Hepatic stellate cell (primary cell): ENCODE measurements at places on chromosomes 7 and 10.

DNA sequence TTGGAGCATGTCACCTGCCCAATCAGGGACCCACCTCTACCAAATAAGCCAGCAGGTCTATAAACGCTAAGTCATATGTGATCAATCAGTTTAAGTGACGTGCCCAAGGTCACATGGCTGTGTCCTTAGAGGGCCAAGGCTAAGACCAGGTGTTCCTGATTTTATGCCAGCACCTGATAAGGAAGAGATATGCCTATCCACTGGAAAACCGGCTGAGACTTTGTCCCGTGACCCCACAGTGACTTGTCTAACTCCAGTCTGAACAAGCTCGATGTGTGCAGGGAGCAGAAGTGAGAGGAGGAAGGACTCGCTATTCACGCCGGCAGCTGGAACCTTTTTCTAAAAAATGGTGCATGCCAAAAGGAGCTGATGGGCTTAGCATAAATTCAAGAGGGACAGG, 57.0 kb downstream of the PRKAG2 start:
- no peak for DNase-seq

GRCh38 chr10:71131508-71132088, 80.8 kb upstream of the UNC5B start:
- no peak for DNase-seq

GRCh38 chr10:70355051-70356021, 27.1 kb downstream of the LRRC20 start:
- DNase-seq: no peak

DNA sequence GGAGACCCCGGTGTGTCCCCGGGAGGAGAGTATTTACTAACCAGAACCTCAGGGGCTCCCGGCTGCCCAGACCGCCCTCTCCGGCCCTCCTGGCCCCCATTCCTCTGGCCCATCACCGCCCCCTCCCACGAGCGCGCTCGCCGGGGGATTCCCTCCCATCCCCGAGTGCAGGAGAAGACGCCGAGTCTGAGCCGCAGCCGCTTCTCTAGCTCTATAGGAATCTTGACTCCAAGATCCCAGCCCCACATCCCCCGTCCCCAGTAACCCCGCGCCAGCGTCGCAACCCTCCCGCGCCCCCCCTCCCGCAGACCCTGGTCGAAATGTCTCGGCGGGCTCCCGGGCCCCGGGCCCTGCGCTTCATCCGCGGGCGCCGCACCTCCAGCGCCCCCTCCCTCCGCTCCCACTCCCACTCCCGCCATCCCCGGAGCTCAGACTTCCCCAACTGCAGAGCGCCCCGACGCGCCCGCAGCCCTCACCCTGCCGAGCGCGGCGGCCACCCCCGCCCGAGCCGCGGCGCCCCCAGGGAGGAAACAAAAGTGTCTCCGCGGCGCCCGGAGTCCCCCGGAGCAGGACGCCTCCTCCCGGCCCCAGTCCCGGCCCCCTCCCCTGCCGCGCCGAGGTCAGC, 541 bp downstream of the ELMO1 start:
- peak; percentile 6 for DNase-seq

DNA sequence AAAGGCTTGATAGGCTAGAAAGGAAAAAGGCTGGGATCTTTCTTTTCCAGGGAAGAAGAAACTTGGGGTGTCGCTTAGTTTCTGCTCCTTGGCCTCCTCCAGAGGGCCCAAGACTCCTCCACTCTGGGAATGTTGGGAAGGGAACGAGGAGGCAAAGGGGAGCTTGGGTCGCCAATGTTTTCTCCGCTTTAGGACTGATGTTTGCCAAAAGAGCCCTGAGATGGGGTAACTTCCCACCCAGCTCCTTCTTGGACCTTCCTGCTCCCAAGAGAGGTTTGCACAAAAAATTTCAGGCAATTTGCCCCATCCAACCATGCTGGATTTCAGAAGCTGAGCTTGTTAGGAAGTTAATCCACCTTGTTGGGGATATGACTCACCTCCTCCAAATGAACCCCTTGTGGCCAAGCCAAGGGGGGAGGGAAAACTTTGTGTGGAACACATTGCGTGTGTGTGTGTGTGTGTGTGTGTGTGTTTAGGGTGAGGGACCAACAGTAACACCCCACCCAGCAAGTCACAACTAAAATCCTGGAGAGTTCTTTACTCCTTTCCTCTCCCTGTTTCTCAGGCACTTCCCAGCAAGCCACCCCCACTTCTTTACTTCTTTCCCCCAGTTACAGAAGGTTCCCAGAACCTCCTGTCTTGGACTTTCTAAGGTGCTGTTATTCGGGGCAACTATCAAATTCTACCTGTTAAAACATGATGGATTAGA, 8.7 kb upstream of the HOXA2 start:
- DNase-seq: no peak

DNA sequence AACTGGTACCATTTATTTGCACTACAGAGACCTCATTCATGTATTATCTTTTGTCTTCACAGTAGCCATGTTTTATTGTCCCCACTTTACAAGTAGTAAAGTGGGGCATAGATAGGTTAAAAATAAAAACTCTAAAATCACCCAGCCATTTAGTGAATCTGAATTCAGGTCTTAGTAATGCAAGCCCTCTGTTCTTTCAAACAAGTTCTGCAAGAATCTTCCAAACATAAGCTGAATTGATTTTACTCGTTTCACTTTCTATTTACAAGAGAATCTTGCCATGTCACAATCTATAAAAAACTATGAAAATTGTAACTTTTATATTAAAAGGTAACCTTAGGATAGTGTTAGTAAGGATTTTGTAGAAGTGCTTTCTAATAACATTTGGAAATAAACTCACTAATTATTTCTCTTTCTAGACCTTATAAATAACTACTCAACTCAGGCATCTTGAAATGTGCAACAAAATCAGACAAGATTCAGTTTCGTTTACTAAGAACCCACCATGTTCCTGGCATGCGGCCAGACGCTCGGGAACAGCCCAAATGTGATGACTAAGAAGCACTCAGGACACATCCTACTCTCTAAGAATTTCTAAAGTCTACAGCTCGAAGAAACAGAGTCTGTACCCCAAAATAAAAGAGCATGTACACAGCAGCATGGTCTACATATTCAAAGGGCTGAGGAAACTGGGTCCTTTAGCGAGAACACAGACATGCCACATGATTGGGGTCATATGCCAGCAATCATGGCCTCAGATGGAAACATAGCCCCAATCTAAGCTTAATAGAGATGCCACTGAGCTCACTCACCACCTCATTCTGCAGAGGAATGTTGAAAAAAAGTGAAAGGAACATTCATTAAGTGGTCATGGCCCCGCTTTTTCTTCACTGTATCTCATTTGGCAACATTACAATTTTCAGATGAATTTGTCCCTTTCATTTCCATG, 167.6 kb downstream of the AMPH start:
- DNase-seq: no peak

DNA sequence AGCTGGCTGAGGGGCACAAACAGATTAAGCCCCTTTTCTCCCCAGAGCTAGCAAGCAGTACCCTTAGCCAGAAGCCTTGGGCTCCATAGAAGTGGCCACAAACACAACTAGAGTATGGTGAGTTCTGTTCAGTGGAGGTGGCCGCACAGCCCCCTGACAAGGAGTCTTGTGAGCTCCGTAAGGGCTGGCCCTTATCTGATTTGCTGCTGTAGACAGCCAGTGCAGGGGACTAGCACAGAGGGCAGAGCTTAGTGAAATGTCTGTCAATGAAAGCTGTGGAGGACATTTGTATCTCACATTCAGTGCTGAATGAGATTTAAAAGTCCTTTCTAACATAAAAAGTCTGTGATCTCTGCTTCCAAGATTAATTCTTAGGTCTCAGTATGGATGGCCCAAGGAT, 137.3 kb downstream of the AUTS2 start:
- DNase-seq: no peak

DNA sequence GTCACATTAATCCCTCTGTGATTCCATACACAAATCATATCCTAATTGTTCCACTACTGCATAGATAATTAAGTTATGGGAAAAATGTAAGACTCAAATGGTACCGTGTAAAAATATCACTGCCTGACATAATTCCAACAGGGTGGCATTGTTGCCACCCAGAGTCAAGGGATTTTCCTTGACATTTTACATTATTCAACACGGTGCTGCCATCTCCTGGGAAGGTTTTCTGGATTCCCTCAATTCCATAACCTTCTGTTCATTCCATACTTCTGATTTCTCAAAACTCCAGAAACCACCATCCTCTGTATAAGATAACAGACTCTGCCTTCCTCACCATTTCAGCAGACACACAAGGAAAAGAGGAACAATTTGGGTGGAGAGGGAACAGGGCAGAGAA, 495.9 kb downstream of the XPNPEP1 start:
- DNase-seq: no peak

GRCh38 chr7:21915140-21915539, 30.6 kb downstream of the CDCA7L start:
- DNase-seq: no peak

DNA sequence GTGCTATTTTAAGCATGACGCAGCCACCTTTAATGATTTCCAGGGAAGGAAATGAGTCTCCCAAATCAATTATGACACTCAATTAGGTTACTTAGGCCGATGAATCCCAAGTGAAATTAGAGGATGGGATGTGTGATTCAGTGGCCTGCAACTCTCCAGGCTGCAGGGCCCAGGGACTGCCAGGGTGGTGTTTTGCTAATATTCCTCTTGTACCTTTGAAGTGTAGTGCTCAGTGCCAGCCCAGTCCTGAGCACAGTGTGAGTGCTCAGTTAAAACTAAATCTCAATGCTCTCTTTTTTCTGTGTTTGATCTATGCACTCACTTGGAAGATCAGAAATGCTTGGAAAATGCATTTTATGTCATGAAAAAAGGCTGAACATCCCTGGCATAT, 51.6 kb downstream of the SEM1 start:
- DNase-seq: no peak
